Endothelial cell of umbilical vein (primary cell): ENCODE measurements at places on chromosomes 2 and 18.
A peak's percentile ranks its signal among the peaks of the same experiment; 100 is the strongest.

- DNase-seq: peak; percentile 17
These were observed 1.4 kb downstream of the UBE2F start for GRCh38 chr2:237968048-237968862.

- DNase-seq: no peak
These were observed 357.2 kb downstream of the SATB2 start for GRCh38 chr2:199100326-199101110.

DNA sequence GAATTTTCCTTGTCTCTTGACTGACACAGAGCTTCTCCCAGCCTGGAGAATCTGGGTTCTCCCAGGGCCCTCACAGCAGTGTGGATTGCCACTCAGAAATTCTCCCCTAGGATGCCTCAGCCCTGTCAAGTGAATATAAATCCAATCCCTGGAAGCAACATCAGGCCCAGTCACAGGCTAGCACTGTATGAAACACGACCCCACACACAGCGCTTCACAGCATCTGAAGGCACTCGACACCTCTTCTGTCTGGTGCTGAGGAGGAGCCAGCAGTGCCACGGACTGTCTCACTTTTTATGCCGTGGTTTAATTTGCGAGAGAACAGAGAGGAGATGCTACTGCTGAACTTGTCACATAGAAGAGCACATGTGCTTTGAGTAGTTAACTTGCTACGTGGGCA is 164.5 kb downstream of the NAPG start:
- DNase-seq: no peak

DNA sequence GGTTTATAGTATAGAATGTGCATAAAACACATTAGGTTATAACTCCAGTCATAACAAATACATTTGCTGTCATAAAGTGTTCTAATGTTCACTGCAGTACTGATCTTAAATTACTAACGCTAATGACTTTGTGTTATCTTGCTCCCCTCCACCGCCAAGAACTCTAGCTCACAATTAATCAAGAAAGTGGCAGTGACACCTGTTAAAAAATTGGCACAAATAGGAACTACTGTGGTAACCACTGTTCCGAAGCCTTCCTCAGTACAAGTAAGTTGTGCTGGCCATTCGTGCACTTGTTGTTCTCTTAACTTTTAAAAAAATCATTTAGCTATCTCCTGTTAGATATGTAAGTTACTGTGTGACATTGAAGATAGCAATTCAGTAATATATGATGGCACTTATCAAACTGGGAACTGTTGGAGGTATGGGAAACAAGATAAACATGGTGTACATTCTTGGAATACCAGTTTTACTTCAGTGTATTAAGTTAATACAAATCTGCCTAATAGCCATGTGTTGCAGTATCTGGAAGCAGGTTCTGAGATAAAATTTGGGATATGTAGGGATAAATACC is 41.2 kb downstream of the TAF4B start:
- DNase-seq: no peak

DNA sequence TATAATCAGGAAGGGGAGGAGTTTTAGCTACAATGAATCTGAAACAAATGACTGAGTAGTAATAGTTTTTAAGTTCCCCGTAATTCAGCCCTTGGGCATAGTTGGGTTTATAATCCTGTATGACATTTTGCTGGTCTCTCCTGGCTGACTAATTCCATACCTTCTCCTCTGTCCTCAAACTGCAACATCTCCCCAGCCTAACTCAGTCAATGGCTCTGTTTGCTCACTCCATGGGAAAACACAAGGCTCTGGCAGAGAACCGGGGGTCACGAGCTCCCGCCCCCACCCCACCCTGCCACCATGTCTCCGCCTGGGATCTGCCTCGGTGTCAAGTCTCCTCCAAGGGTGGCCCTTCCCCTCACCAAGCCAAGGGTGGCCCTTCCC is 168.6 kb downstream of the HDAC4 start:
- DNase-seq: no peak

GRCh38 chr2:23801396-23801795 is 125.5 kb downstream of the ATAD2B start:
- no peak for DNase-seq

GRCh38 chr2:67165523-67165990 is 231.6 kb upstream of the ETAA1 start:
- DNase-seq: no peak

DNA sequence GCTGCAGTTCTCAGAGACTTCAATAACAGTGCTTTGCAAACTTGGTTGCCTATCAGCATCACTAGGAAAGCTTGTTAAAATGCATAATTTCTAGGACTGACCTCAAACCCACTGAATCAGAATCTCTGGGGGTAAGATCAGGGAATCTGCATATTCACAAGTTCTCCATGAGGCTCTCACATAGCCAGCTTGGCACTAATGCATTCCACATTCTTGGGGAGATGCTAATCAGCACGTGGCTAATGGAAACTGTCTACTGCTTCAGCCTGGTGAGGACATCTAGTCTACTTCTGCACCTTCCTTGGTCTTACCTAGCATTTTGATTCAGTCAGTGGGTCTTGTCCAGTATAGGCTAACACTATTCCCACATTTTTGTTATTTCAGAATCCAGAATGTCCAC is 56.3 kb downstream of the RBKS start:
- DNase-seq: no peak

- DNase-seq: peak; percentile 95
These were observed 76.5 kb downstream of the STRN start for GRCh38 chr2:36889795-36890194.

DNA sequence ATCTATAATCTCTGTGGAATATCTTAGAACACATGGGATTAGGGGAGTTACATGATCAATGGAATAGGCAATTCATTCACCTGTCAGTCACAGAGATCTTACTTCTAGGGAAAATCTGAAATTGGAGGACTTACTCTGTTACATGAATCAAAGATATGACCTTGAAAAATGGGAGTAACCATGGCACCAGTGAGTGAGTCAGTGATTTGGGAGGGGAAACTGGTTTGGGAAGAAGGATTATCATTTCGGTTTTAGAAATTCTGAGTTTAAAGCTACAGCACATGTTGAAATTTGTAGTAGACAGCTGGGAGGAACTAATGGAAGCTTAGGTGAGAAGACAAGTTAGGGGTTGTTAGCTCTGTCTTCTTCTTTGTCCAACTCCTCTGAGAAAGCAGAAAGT is 153.7 kb downstream of the CAMKMT start:
- DNase-seq: no peak

DNA sequence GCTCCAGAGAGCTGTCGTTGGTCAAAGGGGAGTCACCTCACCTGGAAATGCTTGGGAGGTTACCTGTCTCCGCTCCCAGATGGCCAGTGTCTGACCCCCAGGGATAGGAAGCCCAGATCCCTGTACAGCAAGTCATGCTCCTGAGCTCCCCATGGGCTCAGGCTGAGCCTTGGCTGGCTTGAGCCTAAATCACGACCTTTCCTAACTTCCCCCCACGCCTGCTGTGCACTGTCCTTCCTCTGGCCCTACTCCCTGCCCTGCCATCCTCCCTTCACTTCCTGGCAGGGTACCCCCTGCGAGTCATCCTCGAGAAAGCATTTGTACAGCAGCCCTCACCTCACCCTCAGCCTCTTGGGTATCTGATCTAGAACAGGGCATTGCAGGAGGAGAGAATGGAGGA is 9.2 kb upstream of the HDAC4 start:
- no peak for DNase-seq

DNA sequence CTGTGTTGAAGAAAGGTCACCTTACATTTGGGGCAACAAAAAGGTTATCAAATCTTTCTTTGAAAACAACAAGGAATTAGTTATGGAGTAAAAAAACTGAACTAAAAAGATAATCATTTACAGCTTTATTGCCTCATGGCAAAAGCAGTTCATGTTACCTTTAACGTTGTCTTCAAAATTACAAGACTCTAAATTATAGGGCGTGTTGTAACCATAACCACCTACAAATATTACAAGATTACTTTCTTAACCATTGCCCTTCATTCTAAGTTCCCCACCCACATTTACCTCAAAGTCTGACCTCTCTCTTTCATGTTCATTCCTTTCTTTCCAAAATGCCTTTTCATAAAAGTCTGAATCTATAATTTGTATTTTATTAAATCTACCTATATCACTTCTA is 74.6 kb upstream of the LRATD1 start:
- DNase-seq: no peak

DNA sequence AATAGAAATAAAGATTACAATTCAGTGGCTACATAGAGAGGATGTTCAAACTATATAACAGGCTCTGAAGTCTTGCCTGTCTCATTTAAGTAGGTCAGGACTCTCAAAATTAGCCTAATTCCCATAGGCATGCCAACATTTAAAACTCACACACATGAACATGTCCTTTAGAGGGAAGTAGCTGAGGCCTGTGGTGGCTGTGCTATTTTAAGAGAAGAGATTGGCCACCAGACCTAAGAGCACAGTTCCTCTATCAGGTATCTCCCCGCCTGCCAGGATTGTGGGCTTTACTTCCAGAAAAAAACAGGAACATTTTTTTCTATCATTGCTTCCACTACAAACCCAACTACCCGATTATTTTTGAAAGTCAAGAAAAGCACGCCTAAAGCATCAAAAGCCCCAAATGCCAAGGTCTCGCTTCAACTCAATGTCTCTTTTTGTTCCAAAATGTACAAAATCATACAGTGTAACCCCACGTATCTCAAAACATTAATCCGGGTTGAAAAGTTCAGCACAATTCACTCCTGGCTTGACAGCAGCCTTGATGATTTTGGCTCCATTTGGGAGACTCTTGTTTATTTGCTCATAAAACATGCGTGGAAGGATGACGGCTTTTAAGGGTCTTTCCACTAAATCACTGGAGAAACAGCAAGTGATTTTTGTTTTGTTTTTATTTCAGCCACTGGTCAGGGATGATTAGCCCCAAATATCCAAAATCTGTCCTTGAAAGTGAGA is 15.3 kb downstream of the FHL2 start:
- peak; percentile 31 for DNase-seq

DNA sequence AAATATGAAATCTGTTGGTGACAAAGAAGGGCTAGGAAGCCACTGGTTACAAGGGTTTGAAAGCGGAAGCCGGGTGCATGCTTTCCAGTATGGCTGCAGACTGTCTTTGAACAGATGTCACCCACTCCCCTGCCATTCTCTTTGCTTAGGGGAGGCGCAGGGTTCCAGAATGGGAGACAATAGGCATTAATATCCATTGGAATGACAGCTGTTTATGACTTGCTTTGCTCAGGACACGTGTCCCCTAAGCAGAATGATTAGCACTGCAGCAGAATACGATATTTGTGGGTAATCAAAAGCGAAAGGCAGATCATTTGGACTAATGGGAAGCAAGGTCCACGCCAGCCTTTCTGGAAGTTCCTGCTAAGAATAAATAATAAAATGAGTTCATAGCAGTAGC is 25.8 kb upstream of the NRP2 start:
- DNase-seq: no peak

- DNase-seq: peak; percentile 25
These were observed 49.5 kb downstream of the C2orf42 start for GRCh38 chr2:70141212-70141901.
